Immature natural killer cell (primary cell): ENCODE measurements at places on chromosomes 13 and 19.
A peak's percentile ranks its signal among the peaks of the same experiment; 100 is the strongest.

GRCh38 chr13:109256866-109257760, 529.3 kb downstream of the IRS2 start:
- DNase-seq, result no peak

- DNase-seq, result no peak
Observed at GRCh38 chr13:113964251-113964995, 9.5 kb downstream of the C13orf46 start.

GRCh38 chr13:36804588-36804987, 14.4 kb upstream of the RFXAP start:
- no peak for DNase-seq

- no peak for DNase-seq
Observed at GRCh38 chr19:57905258-57905657, 11.1 kb downstream of the ZNF417 start.

- DNase-seq, result no peak
Observed at GRCh38 chr13:93045836-93046235, 180.8 kb upstream of the GPC6 start.

DNA sequence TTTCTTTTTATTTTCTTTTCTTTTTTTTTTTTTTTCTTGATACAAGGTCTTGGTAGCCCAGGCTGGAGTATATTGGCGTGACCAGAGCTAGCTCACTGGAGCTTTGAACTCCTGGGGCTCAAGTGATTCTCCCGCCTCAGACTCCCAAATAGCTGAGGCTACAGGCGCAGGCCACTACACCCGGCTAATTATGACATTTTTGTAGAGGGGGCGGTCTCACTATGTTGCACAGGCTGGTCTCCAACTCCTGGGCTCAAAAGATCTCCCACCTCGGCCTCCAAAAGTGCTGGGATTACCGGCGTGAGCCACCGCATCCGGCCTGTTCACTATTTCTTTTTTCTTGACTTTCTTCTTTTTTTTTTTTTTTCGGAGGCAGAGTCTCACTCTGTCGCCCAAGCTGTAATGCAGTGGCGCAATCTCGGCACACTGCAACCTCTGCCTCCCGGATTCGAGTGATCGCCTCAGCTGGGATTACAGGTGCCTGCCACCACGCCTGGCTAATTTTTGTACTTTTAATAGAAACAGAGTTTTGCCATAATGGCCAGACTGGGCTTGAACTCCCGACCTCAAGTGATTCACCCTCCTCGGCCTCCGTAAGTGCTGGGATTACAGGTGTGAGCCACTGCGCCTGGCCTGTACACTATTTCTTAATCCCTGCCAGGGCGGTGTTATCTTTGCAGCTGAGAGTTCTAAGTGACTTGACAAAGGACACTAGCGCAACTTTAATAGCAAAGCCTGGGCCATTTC, 37.1 kb upstream of the LSM14A start:
- DNase-seq, result no peak

GRCh38 chr19:7832781-7833180, 2.8 kb downstream of the EVI5L start:
- no peak for DNase-seq

DNA sequence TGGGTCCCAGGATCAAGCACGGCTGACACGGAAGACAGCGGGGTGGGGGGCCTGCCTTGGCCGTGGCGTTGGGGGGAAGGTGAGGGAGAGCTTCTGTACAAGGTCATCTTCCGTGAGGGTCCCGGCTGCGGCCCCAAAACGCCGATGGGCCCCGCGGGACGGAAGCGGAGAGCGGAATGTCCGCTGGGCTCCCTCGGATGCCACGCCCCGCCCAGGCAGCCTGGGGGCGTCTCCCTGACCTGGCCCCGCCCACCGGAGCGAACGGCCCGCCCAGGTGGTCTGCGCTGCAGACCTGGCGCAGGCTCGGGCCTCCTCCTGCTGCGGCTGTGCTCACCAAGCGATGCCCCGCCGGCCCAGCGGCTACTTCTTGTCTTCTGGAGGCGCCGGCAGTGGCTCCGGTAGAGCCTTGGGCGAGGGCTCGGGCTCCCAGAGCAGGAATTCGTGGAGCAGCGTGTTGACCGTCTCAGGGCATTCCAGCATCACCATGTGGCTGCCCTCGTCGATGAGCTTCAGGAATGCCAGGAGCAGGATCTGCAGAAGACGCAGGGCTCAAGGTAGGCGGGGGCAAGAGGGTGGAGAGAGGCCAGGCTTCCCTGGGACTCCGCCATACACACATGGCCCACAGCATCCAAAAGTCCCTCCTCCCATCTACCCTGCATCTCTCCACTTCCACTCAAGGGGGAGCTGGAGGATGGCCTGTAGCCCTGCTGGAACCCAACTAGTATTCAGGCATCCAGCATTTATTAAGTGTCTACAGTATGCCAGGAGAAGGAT, 10.7 kb downstream of the ABHD8 start:
- peak; percentile 76 for DNase-seq

- no peak for DNase-seq
Observed at GRCh38 chr19:2549701-2550191, 73.8 kb downstream of the GADD45B start.

DNA sequence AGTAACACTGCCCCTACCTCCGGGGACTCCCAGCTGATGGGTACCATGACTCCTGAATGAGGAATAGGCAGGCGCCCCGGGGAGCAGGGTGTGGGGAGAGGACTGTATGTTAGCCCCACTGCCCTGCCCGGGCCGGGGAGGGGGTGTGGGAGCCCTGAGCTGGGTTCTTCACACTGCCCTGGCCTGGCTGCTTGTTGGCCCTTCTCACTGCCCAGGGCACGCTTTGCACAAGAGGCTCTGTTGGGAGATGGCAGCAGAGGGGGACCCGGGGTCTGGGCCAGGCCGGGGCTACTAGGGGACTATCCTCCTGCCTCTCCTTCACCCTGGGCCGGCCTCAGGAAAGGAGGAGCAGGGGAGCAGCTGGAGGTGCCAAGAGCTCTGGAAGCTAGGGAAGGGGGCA, 19.3 kb upstream of the KCTD15 start:
- DNase-seq, result no peak

DNA sequence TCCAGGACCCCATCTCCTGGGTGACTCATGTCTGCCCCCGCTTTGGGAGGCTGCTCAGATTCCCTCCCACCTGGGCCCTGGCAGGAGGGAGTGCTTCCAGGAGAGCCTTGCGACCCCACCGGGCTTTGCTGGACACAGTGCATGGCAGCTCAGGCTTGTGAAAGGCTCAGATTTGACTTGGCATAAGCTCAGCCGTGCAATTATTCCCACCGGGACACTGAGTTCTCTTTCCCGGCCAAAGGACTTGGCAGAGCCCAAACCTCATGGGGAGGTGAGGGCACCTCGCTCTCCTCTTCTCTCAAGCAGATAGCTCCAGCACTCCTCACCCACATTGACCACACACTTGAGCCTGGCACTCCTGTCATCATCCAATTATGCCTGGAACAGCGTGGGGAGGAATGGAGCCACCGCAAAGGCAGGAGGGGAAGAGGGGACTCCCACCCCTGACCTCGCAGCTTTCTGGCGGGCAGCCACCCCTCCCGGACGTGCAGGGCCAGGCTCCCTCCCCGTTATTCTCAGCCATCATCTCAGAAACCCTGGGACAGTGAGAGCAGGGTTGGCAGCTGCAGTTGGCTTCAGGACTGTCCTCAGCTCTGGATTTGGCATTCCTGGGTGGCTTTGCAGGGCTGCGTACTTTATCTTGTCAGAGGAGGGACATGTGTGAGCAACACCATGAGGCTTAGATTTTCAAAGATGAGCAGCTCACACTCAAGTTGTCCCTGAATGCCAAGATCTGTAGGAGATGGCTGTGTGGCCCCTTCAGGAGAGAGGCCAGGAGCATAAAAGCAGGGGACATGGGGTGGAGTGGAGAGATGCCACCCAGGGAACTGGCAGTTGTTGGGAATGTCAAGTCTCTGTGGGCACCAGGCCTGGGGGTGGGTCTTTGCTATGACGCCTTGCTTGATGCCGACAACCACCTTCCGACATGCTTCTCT, 306.2 kb downstream of the TEX29 start:
- no peak for DNase-seq

- no peak for DNase-seq
Observed at GRCh38 chr19:47357788-47358680, 8.9 kb downstream of the DHX34 start.

DNA sequence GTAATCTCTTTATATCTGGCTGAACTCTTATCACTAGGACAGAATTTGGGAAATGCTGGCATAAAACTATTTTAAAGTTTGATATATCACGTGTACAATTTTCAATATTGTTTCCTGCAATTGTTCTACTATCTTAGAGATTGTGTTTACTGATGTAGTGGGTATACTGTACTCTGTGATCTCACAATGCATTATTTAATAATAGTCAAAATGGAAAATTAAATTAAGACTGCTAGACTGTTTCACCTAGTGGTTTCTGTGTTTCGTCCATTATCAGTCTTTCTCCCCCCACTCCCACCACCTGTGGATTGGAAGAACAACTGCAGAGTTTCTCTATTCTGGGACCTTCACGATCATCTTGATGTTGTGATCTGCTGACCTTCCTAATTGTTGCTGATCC, 449.2 kb upstream of the SLC10A2 start:
- no peak for DNase-seq
